ENCODE measurements at places on chromosomes 4 and X.

GRCh38 chr4:53686521-53686920 lies 95.2 kb upstream of the LNX1 start:
- DNase-seq, result no peak

GRCh38 chr4:1329408-1330371 lies 17.3 kb upstream of the UVSSA start:
- no peak for DNase-seq

DNA sequence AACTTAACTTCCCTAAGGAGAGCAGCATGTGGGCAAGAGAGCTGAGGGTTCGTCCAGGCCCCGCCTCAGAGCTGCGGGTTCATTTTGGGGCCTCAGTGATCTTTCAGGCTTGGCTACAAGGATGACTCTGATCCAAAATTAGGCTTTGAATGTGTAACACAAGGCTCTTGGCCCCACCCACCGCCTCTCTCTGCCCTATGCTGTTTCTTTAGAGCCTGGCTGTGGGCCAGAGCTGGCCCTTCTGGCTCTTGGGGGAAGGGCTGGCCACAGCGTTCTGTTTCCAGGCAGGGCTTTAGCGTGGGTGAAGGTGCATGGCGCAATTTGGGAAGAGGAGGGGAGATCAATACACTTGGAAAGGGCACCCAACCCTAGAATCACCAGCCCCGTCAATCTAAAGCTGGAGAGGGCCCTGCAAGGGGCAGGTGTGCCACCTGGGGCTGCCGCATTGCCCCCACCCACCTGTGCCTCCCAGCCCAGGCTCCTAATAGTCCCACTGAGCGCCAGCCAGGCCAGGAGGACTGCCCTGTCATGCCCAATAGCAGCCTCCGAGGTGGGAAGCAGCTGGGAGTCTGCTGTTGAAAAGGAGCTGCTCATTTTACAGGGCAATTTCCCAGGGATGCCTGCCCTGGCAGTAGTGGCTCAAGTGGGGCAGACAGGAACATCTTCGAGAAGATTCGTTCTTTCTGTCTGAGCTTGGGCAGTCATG lies 84.5 kb upstream of the MAML3 start:
- no peak for DNase-seq

GRCh38 chr4:80183250-80184052 lies 13.9 kb upstream of the PRDM8 start:
- no peak for DNase-seq

GRCh38 chrX:136694431-136695087 lies 46.6 kb downstream of the CD40LG start:
- no peak for DNase-seq

GRCh38 chrX:53237056-53237455 lies 12.0 kb upstream of the KDM5C start:
- no peak for DNase-seq

DNA sequence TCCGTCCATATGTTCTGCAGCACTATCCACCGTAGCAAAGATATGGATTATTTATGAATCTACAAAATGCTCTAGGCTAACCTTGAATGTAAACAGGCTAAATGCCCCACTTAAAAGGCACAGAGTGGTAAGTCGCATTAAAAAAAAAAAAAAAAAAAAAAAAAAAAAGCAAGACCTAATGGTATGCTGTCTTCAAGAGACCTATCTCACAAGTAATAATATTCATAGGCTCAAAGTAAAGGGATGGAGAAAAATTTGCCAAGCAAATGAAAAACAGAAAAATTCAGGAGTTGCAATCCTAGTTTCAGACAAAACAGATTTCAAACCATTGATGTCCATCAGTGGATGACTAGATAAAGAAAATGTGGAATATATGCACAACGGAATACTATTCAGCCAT lies 139.4 kb downstream of the GLRA3 start:
- no peak for DNase-seq

DNA sequence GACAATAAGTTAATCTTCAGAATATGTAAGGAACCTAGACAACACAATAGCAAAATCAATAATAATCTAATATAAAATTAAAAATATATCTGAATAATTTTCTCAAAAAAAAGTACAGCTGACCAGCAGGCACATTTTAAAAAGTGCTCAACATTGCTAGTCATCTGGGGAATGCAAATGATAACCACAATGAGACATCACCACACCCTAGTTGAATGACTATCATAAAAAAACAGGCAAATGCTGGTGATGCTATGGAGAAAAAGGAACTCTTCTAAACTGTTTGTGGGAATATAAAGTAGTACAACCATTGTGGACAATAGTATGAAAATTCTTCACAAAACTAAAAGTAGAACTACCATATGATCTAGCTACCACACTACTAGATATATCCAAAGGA lies 956.9 kb upstream of the NDST4 start:
- DNase-seq, result no peak

DNA sequence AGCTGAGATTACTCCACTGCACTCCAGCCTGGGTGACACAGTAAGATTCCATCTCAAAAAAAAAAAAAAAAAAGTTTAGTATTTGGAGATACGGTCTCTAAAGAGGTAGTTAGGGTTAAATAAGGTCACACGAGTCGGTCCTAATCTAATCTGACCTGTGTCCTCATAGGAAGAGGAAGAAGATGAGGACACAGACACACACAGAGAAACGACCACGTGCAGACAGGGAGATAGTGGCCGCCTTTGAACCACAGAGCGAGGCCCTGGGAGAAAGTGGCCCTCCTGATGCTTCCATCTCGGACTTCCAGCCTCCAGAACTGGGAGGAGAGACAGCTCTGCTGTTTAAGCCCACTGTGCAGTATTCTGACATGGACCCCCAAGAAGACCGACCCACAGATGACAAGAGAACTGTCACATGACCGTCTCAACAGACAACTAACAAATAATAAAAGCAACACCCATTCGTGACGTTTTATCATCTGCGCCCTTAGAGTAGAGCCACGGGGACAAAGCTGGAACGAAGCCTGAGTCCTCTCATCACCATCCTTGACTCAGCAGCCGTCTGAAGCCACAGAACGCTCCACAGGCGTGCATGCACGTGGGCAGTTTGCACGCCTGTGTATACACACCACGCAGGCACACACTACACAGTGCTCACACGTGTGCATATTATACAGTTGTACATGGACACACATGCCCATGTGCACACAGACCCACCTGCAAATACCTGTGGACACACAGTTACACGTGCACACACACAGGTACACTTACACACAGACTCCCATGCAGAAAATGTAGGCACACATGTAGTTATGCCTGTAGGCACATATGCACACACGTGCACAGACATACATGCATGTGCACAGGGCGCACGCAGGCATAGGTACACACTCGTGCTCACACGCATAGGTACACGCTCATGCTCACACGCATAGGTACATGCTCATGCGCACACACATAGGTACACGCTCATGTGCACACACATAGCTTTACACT lies 51.7 kb downstream of the FAM53A start:
- no peak for DNase-seq

- DNase-seq, result no peak
These were observed 11.5 kb upstream of the SRPX start for GRCh38 chrX:38232079-38232686.

GRCh38 chrX:124902953-124903352 lies 416.7 kb upstream of the TEX13C start:
- DNase-seq, result no peak

GRCh38 chr4:89868999-89869589 lies 25.6 kb upstream of the MMRN1 start:
- DNase-seq, result no peak

DNA sequence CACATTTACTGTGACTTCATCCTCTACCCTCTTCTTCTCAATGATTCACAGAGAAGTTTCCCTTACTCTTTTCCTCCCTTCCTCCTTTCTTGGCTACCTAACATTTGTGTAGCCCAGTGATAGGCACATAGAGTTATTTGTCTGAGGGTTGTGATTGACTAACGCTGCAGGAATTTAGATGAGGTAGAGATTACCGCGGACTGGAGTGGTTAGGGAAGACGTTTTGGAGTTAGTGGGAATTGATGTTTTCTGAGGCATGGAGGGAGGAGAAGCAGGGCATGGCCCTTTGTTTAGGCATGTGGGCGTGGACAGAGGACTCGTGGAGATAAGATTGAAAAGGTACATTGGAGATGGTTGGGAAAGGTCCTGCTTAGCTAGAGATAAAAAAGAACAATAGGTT lies 246.7 kb downstream of the GPAT3 start:
- DNase-seq, result no peak

- no peak for DNase-seq
These were observed at the start of gene SPP1 for GRCh38 chr4:87975466-87975865. TSS of gene SPP1 (plus strand) at chr4:87975714. CDS start at chr4:87976896, 1,182 bp downstream.

DNA sequence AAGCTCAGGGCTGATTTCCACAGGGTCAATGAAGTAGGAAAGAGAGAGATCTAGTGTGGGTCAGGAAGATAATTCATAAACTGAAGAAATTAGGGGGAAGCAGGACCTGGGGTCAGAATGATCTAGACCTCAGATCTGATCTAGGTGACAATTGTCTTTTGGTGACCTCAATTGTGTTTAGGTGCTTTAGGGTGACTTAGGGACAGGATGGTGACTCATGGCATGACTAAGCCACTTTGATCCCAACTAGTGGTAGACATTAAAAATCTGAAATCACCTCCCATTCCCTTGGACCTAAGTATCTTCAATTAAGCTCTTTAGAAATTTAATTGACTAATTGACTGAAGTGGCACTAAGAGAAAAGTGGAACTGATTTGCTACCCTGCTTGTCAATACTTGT lies 36.7 kb upstream of the GRXCR1 start:
- DNase-seq, result no peak

DNA sequence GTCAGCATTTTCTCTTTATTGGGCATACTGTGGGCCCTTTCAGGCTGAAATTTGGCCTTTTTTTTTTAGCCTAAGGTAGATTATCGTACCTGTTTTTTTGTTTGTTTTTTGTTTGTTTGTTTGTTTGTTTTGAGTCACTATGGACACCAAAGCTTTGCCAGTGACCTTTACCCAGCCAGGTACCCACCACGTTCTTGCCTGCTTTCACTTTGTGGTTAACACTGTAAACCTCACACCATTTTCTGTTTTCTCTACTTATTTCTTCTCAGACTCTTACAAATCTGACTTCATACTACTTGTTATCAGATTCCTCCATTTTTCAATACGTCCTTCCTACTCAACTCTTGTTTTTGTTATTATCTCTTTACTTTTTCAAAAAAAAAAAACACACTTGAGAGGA lies 81.5 kb downstream of the ZNF674 start:
- no peak for DNase-seq

- DNase-seq, result no peak
These were observed 417.4 kb downstream of the SPOCK3 start for GRCh38 chr4:166816890-166817289.

DNA sequence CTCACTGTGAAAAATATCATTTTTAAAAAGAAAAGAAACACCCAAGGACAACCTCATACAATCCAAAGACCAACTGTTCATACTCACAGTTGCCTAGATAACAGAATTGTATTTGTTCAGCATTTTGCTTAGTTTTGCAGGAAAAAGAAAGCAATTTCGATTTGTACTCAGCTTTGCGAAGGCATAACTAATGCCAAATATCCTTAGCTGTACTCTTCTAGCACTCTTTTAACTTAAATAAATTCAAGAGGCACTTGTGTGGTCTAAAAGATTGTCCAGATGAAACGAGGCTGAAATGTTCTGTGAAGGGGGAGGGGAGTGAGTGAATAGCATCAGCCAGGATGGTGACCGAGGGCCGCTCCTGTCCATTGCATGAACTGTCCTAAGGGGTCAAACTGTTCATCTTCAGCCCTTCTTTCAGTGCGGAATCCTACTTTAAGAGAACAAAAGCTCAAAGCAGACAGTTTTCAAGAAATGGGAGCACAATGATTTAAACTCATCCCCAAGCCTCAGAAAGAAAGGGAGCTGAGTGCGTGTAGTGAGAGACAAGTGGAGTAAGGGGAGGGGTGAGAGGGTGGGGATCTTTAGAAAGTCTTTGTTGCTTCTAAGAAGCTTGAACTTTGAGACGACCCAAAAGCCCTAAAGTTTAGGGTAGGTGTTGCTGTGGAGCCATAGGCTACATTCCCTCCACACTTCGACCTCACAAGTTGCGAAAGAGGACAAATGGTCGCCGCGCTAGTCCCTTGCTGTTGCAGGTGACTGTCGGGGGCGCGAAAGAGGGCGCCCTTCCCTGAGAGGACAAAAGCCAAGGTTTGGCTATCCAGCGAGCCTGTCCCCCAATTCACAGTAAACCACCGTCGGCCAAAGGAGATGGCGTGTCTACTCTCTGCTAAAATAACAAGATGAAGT lies 4.0 kb upstream of the NEUROG2 start:
- no peak for DNase-seq

DNA sequence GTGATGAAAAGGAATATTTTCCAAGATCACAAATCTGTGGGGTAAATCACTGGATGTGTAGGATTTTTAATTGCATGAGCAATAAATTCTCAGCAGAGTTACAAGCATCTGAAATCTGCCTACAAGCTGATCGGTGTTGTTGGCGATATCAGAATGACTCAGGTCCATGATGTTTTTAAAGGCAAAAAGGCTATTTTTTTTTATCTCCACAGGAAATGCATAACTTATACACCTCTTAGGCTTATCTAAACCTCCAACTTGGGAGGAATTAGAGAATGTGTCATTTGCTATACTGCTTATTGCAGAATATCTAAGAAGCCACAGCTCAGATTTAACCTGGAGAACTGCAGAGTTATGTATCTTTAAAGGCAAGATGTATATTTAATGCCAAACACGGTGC lies 61.6 kb downstream of the KIT start:
- no peak for DNase-seq

GRCh38 chr4:14874990-14875389 lies 127.3 kb upstream of the CPEB2 start:
- no peak for DNase-seq
